T-helper 2 cell (primary cell): ENCODE measurements at places on chromosomes 7 and 10.

DNA sequence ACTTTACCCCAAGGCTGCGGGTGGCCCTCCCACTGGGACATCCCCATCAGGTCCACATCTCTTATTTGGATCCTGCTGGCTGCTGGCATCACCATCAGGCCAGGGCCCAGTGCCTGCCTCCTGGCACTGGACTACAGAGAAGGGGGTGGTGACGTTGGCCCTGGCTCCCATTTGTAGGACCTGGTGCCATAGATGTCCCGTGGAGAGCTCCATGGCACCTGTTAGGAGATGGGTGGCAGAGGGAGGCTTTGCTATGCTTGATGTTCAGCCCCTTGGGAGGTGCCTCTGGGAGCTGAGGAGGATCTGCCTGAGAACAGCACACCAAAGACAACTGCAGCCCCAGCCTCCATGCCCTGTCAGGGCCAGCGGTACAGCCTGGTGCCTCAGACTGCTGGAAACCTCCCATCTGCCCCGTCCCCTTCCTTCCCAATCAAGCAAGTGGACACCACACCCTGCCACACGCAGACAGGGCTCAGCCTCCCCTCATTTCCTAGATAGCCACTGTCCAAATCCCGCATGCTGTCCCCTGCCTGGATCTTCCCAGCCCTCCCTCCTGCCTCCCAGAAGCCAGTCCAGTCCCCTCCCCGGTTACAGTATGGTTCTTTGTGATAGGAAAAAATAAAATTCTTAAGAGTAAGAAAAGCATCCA is 230.0 kb upstream of the GRB10 start:
- no peak for DNase-seq

GRCh38 chr7:26425655-26426054 is 134.0 kb downstream of the SNX10 start:
- DNase-seq: no peak

DNA sequence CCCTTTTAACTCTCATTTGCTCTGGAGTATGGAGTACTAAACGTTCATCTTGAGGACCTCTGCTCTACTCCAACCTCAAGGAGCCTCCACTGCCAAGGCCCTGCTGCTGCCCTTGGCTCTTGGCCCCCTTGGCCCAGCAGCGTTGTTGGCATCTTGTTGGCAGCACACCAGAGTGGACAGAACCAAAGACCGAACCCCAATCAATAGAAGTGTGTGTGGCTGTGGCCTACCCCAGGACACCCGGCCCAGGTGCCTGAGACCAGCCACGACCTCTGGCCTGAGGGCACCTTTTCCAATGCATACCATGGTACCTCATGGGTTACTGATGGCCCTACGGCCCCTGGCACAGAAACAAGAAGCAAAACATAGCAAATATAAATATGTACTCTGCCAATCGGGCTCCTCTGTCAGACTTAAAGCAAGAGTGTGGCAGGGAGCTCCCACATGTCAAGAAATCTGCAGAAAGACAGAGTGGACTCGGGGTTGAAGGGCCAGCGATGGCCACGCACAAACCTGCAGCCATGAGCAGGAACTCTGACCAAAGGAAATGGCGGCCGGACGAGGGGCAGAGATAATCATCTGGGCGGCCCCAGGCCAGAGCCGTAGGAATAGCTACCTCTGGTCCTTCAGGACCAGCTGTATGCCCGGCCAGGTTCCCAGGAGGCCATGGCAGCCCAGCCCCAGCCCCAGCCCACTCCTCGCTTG is 2.9 kb downstream of the NPC1L1 start:
- no peak for DNase-seq

DNA sequence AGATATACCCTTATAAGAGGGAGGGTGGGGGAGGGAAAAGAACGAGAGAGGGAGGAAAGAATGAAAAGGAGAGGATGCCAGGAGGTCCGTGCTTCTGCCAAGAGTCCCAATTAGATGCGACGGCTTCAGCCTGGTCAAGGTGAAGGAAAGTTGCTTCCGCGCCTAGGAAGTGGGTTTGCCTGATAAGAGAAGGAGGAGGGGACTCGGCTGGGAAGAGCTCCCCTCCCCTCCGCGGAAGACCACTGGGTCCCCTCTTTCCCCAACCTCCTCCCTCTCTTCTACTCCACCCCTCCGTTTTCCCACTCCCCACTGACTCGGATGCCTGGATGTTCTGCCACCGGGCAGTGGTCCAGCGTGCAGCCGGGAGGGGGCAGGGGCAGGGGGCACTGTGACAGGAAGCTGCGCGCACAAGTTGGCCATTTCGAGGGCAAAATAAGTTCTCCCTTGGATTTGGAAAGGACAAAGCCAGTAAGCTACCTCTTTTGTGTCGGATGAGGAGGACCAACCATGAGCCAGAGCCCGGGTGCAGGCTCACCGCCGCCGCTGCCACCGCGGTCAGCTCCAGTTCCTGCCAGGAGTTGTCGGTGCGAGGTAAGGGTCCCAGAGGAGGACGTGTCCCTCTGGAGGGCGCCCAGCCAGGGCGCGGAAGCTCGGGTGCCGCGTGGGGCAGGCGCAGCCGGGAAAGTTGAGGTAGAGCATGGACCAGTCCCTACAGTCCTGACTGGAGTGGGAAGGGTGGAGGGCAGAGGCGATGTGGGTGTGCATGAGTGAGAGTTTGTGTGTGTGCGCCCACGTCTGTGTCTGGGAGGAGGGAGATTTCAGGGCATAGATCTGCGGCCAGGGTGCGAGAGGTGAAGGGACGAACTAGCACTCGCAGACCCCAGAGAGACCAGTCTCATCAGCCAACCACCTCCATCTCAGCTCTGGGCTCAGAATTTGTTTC is 844 bp downstream of the GRM3 start:
- no peak for DNase-seq

DNA sequence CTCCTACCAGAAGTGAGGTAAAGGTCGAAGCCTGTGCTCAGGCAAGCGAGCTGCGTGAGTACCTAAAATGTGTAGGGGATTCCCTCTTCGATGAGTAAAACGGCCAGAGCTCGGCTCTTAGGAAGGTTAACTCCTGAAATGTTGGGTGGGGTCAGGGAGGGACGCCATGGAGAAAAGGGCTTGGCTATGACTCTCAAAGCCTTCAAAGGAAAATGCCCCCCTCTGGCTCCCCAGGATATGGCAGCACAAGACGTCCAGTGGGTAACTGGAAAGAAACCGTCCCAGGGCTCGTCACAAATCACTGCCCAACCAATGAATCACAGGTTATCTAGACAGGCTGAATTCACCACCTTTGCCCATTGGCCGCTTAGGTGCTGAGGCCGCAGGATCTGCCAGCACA is 58.0 kb downstream of the CALML3 start:
- no peak for DNase-seq
